ENCODE measurements at places on chromosomes 7 and 10.

- DNase-seq = no peak
These were observed 44.1 kb downstream of the ZNF33B start for GRCh38 chr10:42594246-42594650.

GRCh38 chr7:68364886-68365625, 1233.2 kb upstream of the AUTS2 start:
- no peak for DNase-seq

- DNase-seq = no peak
These were observed 5.1 kb upstream of the FAM133B start for GRCh38 chr7:92595281-92595680.

DNA sequence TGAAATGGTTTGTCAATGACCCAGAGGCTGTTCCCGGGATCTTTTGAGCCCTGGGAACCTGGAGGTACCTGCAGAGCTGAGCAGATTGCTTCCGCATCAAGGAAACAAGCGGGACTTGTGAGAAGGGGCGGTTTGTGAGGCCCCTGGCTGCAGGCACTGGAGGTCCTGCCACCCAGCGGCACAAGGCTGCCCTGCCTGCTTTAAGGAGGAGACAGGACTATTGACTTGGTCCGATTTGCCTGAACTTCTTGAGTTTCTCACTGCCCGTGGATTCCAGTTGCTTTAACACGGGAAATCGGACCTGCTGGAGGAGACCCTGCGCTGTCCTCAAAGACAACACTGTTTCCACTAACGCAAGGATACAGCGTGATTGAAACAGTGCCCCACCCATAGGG, 130.1 kb downstream of the DNAJB6 start:
- DNase-seq = no peak

- DNase-seq = no peak
These were observed 56.6 kb upstream of the LAMB1 start for GRCh38 chr7:108059526-108059925.

- DNase-seq = no peak
These were observed 24.5 kb downstream of the PITRM1 start for GRCh38 chr10:3148041-3148440.

- DNase-seq = no peak
These were observed 83.0 kb upstream of the ADRB1 start for GRCh38 chr10:113960617-113961181.

DNA sequence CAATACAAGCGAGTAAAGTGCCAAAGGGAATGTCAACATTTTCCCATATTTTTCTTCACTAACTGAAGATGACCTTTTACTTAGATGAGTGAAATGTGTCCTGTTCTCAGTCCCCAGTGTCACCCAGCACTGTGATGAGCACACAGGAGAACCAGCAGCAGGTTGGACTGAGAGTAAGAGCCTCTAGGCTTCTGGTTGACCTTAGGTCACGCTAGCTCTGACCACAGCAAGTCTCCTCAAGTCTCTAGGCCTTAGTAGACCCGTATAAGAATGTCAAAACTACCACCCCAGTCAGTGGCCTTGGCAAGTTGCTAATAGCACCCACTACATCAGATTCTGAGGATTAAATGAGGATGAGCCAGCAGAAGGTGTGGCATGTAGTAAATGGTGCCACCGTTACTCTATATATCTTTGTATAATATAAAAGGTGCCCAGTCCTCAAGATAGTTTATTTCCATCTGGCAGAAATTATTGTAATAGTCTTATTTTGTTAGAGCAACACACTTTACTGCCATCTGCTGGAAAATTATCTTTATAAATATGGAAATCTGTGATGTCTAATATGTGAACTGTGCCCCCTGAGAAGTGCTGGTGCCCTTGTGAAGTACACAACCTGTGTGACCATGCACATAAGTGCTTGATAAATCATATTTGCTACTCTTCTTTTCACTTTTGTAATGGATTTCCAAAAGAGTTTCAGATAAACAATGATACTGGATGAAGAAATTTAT, 75.7 kb downstream of the SPAG6 start:
- no peak for DNase-seq

- DNase-seq = no peak
These were observed 627.0 kb downstream of the ACTR3B start for GRCh38 chr7:153386556-153386955.

DNA sequence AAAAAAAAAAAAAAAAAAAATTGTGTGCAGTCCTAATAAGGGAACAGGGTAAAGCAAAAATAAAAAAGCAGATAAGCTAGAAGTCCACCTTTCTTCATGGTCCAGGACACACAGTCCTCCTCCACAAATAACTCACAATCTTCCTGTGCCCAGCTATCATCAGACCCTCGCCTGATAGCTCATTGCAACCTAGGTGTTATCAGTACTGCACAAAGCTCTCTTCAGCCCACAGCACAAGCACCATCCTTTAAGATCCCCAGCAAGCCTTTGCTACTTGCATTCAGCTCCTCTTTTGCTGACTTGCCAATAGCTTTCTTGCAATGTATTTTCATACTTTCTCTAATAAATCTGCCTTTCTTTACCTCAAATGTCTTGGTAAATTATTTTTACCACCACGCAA, 5.0 kb downstream of the NDUFA5 start:
- no peak for DNase-seq

GRCh38 chr7:155231241-155231800, 66.4 kb upstream of the INSIG1 start:
- DNase-seq = no peak

- DNase-seq = no peak
These were observed 20.5 kb upstream of the PPP1R3C start for GRCh38 chr10:91653219-91653870.

GRCh38 chr7:108037741-108038140, 34.8 kb upstream of the LAMB1 start:
- no peak for DNase-seq

DNA sequence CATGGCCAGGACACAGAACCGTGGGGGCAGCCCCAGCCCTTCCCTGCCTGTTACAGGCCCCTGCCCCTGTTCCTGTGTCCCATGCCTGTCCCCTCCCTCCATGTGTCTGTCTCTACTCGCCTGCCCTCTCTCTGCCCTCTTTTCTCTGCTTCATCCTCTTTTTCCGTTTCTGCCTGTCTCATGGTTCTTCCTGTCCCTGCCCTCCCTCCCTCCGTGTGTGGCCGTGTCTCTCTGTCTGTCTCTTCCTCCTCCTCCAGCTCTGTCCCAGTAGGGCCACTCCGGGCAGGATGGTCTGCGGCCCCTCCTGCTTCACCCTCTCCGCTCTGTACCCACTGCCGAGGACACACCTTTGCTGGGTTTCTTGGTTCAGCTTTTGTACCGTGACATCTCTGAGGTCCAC, 137.4 kb downstream of the FAM53B start:
- no peak for DNase-seq

DNA sequence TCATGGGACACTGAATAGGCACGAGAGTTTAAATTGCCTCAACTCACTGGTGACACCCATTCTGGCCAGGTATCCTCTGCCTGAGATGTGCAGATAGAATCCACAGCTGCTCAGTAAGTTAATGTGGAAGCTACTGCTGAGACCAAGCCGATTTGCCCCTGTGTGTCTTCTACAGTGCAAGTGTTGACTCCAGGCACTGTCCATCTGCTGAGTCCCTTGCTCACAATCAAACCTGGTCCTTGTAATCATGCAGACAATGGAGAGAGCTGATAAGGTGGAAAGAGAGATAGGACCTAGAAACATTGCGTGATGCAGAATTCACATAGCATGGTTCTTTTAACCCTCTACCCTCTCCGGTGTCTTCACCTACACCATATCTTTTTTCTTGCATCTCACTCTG, 101.4 kb downstream of the ITGB8 start:
- DNase-seq = no peak

- DNase-seq = no peak
These were observed at the start of gene CCDC3 for GRCh38 chr10:13001041-13001886. CCDC3 (minus strand) TSS chr10:13001713; CDS start chr10:13001570, 143 bp downstream.

DNA sequence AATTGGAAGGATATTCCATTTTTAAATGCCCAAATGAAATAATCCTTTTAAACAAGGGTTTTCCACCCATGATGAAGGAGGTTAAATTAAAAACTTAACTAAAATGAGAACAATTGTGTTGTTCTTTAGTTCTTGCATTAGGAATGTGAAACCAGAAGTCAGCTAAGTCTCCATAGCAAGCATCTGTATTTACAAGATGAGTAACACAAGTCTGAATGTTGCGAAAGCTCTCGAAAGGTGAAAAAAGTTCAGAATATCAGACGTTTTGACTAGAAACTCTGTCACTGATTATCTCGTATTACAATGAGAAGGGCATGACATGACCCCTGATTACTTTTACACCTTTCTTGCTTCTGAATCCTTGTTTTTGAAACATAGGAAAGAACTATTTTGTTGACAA, 149.6 kb downstream of the BICC1 start:
- no peak for DNase-seq

DNA sequence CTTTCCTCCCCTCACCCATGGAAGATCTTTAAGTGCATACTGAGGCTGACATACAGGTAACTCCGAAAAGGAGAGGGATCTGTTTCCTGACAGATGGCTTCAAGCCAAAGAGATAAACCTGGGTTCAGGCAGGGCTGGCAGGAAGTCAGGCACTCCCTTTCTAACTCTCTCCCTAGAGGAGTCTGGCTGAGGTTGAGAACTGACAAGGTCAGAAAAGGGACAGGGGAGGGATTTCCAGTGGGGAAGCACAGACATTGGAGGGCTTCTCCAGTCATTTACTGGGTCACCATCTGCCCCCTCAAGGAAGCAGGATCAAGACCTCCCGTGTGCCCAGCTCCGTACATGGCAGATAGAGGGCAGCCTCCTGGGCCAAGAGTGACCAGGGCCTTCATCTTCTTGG, 31.6 kb downstream of the TLX1 start:
- DNase-seq = no peak

DNA sequence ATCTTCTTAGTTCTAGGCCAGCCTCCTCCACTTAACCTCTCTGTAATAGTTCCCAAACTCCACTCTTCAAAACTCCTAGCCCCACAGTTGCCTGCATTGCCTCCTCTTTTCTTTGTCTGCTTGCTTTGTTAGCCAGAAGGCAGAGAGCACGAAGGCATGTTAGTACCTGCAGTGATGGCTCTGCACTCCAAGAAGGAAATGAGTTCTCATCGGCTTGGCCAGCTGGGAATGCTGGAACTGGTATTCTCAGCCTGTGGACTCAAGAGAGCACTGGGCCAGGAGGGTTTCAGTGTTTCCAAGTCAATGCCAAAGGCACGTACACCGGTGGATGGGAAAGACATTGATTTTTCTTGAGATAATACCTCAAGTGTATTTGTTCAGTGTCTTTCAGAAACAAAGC, 66.3 kb upstream of the HABP2 start:
- no peak for DNase-seq

GRCh38 chr7:1233333-1234048, 819 bp downstream of the UNCX start:
- no peak for DNase-seq

- no peak for DNase-seq
These were observed 260.6 kb downstream of the KCNMA1 start for GRCh38 chr10:77377034-77377433.

DNA sequence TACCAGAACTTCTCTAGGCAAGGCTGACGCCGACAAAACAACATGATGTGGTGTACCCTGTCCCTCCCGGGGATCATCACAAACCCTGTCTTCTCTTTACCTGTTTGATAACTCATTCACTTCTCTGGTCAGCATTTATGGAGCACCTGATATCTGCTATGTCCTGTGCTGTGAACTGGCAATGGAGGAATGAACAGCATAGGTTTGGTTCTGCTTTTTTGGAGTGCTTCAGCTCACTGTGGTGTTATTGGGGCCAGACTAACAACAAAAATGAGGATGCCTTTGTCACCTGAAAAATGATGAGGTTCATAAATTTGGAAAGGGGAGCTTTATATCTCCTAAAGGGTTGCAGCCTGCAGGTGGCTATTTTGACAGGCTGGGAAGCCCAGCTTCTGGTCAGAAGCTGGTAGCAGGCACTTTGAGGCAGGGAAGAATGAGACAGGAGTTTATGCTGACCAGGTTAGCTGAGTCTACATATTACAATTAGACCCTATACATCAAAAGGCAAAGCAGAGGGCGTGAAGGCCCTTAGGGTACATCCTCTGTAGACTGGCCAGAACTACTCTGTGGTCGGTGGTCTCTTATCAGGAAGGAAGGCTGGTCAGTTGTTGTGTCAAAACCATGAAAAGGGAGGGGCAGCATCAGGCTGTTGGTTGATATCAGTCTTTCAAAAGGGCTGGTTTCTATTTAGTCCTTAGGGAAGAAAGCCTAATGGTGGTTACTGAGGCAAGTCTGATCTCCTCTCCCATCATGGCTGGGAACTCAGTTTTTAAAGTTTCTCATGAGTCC, 42.3 kb downstream of the SH2D4B start:
- no peak for DNase-seq

- no peak for DNase-seq
These were observed 24.0 kb upstream of the NPS start for GRCh38 chr10:127524908-127525665.

GRCh38 chr10:102549549-102549948, 45.8 kb downstream of the SUFU start:
- no peak for DNase-seq

DNA sequence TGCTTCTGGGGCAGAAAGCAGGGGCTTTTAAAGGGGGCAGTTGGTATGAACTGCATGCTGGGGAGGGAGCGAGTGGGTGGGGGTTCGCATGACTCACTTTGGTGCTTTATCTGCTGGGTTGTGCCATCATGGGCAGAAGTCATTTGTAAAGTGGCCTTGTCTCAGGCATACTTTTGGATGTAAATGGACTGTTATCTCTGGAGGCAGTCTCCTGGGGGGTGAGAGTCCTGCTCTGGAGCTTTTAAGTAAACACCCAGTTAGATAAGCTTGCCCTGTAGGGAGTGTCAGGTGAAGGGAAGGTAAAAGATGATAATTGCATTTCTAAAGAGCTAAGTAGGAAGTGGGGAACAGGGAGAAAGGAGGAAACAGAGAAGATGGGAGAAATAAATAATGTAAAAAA, 1.6 kb upstream of the GSTO1 start:
- DNase-seq = no peak

DNA sequence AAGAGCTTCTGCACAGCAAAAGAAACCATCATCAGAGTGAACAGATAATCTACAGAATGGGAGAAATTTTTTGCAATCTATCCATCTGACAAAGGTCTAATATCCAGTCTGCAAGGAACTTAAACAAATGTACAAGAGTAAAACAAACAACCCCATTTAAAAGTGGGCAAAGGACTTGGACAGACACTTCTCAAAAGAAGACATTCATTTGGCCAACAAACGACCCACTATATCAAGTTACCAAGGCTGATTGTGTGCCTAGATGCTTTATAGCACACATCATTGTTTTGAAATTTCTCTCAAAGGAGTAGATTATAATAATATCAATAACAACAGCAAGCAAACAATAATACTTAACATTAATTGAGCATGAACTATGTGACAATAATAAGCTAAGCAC, 117.1 kb downstream of the TFPI2 start:
- DNase-seq = no peak

DNA sequence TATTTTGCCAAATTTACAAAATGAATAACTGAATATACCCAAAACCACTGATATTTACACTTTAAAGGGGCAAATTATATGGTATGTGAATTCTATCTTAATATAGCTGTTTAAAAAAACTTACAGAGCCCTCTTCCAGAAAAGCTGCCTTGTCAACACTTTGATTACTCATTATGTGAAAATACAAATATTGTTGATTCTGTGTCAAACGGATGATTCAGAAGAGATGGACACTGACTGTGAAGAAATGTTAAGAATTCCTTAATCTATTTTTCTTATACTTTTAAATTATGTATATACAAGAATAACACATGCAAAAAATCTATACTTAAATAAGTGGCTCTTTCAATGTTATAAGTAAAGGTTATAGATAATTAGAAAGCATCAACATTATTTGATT, 41.5 kb downstream of the SMURF1 start:
- DNase-seq = no peak
